ENCODE measurements at places on chromosomes 3 and 15. TPM values are rescaled to one million over a fixed set of nuclear protein-coding genes. Genes with fewer than 3 reads are reported as not detected.

- DNase-seq = no peak
- peaks cover 72% of the 10 kb centered on the region for H3K27me3 ChIP-seq
- no peaks in the 10 kb centered on the region for H3K4me1 ChIP-seq
- H3K36me3 ChIP-seq = peaks cover 8% of the 10 kb centered on the region
- no peak overlapping the region for H3K27ac ChIP-seq
Observed at GRCh38 chr3:50666837-50667236, 7.9 kb upstream of the DOCK3 start.

Gene B3GALNT1
- 25.1 TPM for total RNA-seq

Gene SLC28A2
- total RNA-seq = not detected

DNA sequence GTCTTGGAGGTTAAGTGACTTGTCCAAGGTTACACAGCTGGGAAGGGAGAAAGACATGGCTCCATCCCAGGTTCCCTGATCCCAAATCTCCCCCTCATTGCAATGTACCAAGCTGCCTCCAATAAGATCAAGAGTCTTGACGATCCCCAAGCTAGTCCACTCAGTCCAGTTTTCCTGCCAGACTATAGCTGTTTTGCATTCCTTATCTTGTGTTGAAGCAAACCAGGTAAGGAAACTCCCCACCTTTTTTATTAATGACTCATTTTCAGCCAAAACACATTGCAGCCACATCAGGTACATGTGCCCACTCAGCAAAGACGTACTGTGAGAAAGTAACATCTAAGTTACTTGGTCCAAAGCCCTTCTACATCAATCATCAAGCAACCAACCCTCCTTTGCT is 41.9 kb downstream of the LIPC start:
- H3K4me3 ChIP-seq = peak overlapping the region; percentile 66
- peaks cover 36% of the 10 kb centered on the region for H3K36me3 ChIP-seq

- H3K4me3 ChIP-seq = no peak overlapping the region
- peaks cover 14% of the 10 kb centered on the region for H3K4me1 ChIP-seq
- DNase-seq = no peak
- peaks cover 27% of the 10 kb centered on the region for H3K36me3 ChIP-seq
- no peak overlapping the region for H3K27ac ChIP-seq
Observed at GRCh38 chr15:100875495-100875894, 4.1 kb upstream of the ALDH1A3 start.

GRCh38 chr3:31770822-31771326 is 210.2 kb downstream of the OSBPL10 start:
- no peak overlapping the region for H3K4me3 ChIP-seq
- DNase-seq = no peak
- H3K27me3 ChIP-seq = no peaks in the 10 kb centered on the region
- no peak overlapping the region for H3K27ac ChIP-seq

GRCh38 chr3:123757281-123757940 is 126.7 kb downstream of the MYLK start:
- H3K27me3 ChIP-seq = no peaks in the 10 kb centered on the region
- H3K4me3 ChIP-seq = peak overlapping the region; percentile 48
- peak overlapping the region; percentile 46 for H3K27ac ChIP-seq
- no peaks in the 10 kb centered on the region for H3K36me3 ChIP-seq

Gene AMOTL2
- total RNA-seq = 140 TPM

DNA sequence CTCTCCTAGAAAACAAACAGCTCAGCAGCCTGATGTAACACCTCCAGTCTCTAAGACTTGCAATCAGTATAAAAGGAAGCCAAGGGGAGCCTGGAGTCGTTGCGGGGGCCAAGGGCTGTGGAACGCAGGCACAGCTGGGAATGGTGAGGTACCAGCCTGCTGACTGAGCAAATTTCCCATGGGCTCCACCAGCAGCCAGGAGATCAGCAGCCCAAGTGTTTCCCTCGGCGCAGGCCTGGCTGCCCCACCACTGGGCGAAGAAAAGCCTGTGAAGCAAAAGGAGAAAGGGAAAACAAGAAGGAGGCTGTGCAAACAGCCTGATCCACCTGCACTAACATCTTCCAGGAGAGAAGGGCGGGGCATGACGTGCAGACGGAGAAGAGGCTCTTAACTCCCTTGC is 155.3 kb downstream of the SHQ1 start:
- H3K27ac ChIP-seq = no peak overlapping the region
- no peak overlapping the region for H3K4me3 ChIP-seq
- peaks cover 7% of the 10 kb centered on the region for H3K27me3 ChIP-seq
- no peaks in the 10 kb centered on the region for H3K4me1 ChIP-seq
- H3K36me3 ChIP-seq = no peaks in the 10 kb centered on the region

Gene MFGE8
- total RNA-seq = 35.5 TPM

GRCh38 chr15:40595773-40596172 is 1.7 kb downstream of the KNL1 start:
- peaks cover 5% of the 10 kb centered on the region for H3K4me1 ChIP-seq
- H3K27me3 ChIP-seq = no peaks in the 10 kb centered on the region
- peaks cover 14% of the 10 kb centered on the region for H3K36me3 ChIP-seq

Gene CD200R1L
- not detected for total RNA-seq

DNA sequence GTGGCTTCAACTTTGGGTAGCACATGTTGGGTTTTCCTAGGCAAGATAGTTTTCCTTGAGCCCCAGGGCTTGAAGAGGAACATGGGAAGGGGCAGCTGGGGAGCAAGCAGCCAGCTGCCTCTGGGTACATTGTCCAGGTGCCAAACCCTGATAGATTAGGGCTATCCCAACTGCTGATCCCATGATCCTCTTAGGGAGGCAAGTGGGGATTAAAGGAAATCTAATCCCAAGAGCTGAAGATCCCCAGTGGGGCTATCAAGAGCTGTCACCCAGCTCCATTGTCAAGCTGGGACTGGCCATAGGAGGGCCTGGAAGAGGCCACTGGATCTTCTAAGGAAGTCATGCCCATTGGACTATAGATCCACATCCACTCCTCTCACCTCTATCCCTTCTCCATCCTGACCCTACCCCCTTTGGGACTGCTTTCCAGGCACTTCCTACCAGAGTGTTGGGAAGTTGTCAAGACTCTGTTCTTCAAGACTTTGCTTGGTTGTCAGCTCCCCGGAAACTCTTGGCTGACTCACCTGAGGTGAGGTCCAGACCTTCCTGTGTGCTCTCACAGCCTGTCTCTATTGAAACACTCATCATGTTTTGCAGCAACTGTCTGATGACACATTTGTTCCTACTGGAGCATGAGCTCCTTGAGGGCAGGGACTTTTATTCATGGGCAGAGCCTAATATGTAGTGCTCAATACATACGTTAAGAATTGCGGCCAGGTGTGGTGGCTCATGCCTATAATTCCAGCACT is 5.9 kb downstream of the CAMK2N2 start:
- H3K4me3 ChIP-seq = no peak overlapping the region
- H3K4me1 ChIP-seq = peaks cover 5% of the 10 kb centered on the region
- peaks cover 15% of the 10 kb centered on the region for H3K36me3 ChIP-seq
- no peak for DNase-seq

DNA sequence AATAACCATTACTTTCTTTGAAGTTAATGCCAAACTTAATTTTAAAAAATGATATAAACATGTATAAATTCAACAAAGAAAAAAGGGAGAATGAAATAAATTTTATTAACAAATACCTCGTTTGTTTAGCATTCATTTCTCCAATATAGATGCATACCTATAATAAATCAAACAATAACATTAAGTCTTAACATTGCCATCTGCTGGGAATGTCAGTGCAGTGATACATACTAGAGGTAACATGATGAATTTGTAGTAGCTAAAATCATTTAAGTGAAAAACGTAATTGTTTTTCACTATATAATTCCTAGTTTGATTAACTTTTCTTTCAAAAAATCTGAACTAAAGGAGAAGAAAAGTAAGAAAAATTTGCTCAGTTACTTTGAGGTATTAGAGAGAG is 340.2 kb upstream of the CBLB start:
- H3K4me3 ChIP-seq = no peak overlapping the region
- DNase-seq = no peak
- no peaks in the 10 kb centered on the region for H3K4me1 ChIP-seq

Gene QARS1
- 248 TPM for total RNA-seq

DNA sequence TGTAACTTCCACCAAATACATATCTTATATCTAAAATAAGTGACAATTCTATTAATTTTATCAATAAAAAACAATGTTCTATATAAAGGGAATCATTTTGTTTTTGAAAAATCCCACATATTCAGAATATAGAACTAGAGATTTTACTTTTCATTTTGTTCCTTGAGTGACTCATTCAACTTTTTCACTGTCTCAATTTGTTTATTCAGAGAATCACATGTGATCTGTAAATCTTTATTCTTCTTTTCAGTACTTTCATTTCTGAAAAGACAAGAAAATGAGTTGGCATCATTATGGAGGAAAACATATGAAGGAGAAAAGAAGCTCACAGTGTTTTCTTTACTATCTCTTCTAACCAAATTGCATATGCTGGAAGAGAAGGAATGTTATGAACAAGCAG is 35.0 kb downstream of the CIP2A start:
- no peak overlapping the region for H3K4me3 ChIP-seq
- DNase-seq = no peak
- no peaks in the 10 kb centered on the region for H3K27me3 ChIP-seq
- peak overlapping the region; percentile 88 for H3K27ac ChIP-seq
- peaks cover 15% of the 10 kb centered on the region for H3K36me3 ChIP-seq
- peaks cover 31% of the 10 kb centered on the region for H3K4me1 ChIP-seq

- no peaks in the 10 kb centered on the region for H3K27me3 ChIP-seq
- H3K36me3 ChIP-seq = no peaks in the 10 kb centered on the region
- H3K27ac ChIP-seq = no peak overlapping the region
- peaks cover 41% of the 10 kb centered on the region for H3K4me1 ChIP-seq
- no peak overlapping the region for H3K4me3 ChIP-seq
- DNase-seq = no peak
Observed at GRCh38 chr3:65938676-65939075, 100.0 kb downstream of the MAGI1 start.

Gene MEIS2
- total RNA-seq = 24.5 TPM

Gene CADM2
- 0.71 TPM for total RNA-seq

- H3K4me3 ChIP-seq = no peak overlapping the region
- DNase-seq = no peak
- H3K36me3 ChIP-seq = no peaks in the 10 kb centered on the region
- no peaks in the 10 kb centered on the region for H3K4me1 ChIP-seq
- H3K27ac ChIP-seq = no peak overlapping the region
Observed at GRCh38 chr3:122908251-122908650, 113.4 kb downstream of the SLC49A4 start.

- no peaks in the 10 kb centered on the region for H3K36me3 ChIP-seq
- peak overlapping the region; percentile 44 for H3K4me3 ChIP-seq
- H3K27me3 ChIP-seq = no peaks in the 10 kb centered on the region
- peak; percentile 62 for DNase-seq
- peaks cover 44% of the 10 kb centered on the region for H3K4me1 ChIP-seq
- H3K27ac ChIP-seq = peak overlapping the region; percentile 89
Observed at GRCh38 chr3:110814170-110815007, 257.2 kb upstream of the NECTIN3 start.

GRCh38 chr15:68641376-68641775 is 62.6 kb downstream of the CORO2B start:
- H3K36me3 ChIP-seq = no peaks in the 10 kb centered on the region
- no peaks in the 10 kb centered on the region for H3K4me1 ChIP-seq
- H3K4me3 ChIP-seq = no peak overlapping the region
- no peak overlapping the region for H3K27ac ChIP-seq
- H3K27me3 ChIP-seq = peaks cover 69% of the 10 kb centered on the region

Gene CACNA2D3
- total RNA-seq = not detected

- no peak overlapping the region for H3K27ac ChIP-seq
- no peaks in the 10 kb centered on the region for H3K27me3 ChIP-seq
- DNase-seq = no peak
- H3K4me3 ChIP-seq = no peak overlapping the region
- H3K4me1 ChIP-seq = no peaks in the 10 kb centered on the region
Observed at GRCh38 chr3:29140666-29141065, 140.2 kb upstream of the RBMS3 start.

GRCh38 chr3:177764377-177764912 is 567.2 kb upstream of the TBL1XR1 start:
- H3K36me3 ChIP-seq = no peaks in the 10 kb centered on the region
- H3K27me3 ChIP-seq = no peaks in the 10 kb centered on the region
- no peak overlapping the region for H3K27ac ChIP-seq
- H3K4me1 ChIP-seq = peaks cover 3% of the 10 kb centered on the region

Gene PLA2G4D
- not detected for total RNA-seq

Gene CAMP
- total RNA-seq = not detected

GRCh38 chr3:61446341-61446740 is 115.0 kb upstream of the PTPRG start:
- H3K27me3 ChIP-seq = no peaks in the 10 kb centered on the region
- no peak overlapping the region for H3K27ac ChIP-seq

GRCh38 chr3:186849374-186849975 is 7.0 kb downstream of the ADIPOQ start:
- H3K36me3 ChIP-seq = no peaks in the 10 kb centered on the region
- H3K4me1 ChIP-seq = no peaks in the 10 kb centered on the region
- H3K27ac ChIP-seq = no peak overlapping the region
- no peak overlapping the region for H3K4me3 ChIP-seq
- no peak for DNase-seq

GRCh38 chr3:50340448-50341329 is at the start of gene RASSF1:
Gene RASSF1 (minus strand): TSS chr3:50340836. CDS start chr3:50340805, 31 bp downstream.
- peak within 1 kb of the TSS; percentile 17 for H3K27ac ChIP-seq
- DNase-seq = no peak
- H3K4me3 ChIP-seq = peak within 1 kb of the TSS; percentile 59
- H3K36me3 ChIP-seq = peaks cover 31% of the 10 kb centered on the region
- H3K27me3 ChIP-seq = peaks cover 31% of the 10 kb centered on the region

DNA sequence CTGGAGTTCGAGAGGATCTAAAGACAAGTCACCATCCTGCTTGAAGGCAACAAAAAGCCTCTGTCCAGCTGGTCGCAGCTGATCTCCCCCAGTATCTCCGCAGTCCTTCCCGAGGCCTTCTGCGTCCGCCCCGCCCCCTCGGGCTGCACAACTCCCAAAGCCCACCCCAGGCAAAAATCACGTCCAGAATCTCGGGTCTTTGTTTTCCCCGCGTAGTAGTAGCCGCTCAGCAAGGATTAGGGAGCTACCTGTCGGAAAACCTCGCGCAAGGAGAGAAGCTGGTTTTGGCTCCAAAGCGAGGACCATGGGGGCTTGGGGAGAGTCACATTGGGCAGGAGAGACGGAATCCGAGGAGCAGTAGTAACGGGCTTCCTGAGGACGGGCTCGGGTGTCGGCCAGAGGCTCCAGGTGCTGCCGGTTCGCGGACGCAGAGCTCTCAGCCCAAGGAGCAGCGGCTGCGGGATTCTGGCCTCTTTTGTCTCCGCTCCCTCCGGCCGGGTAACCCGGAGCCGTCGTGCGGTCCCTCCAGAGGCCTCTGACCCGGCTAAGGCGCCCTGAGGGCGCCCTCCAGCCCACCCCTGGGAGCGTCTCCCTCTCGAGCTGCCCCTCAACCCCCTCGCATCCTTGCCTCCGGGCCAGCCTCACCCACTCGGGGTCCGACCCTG is 401 bp downstream of the ZSCAN29 start:
- DNase-seq = no peak
- H3K27ac ChIP-seq = peak overlapping the region; percentile 36
- peaks cover 22% of the 10 kb centered on the region for H3K4me1 ChIP-seq
- no peaks in the 10 kb centered on the region for H3K27me3 ChIP-seq
- H3K36me3 ChIP-seq = peaks cover 23% of the 10 kb centered on the region

DNA sequence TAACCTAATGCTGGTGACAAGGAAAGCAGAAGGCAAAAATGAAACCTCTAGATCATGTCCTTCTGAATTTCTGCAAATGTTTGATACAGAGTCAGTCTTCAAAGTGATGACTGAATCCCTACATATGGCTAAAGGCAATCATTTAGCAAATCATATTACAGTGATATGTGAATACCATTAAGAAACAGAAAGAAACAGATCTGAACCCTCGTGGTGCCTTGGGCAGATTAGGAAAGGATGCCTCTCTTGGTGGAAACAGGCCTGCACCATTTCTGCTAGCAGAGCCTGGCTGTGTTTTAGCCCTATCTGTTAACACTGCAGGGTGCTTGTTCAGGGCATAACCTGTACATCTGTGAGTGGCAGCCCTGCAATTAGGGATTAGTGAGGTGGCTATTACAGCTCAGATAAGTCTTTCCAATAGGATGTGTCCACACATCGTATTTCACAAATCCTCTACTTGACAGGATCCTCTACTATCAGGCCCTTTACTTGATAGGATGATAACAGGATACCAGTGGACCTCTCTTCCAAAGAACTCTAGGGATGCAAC is 12.1 kb downstream of the SEC22C start:
- H3K4me3 ChIP-seq = no peak overlapping the region
- no peak for DNase-seq
- no peaks in the 10 kb centered on the region for H3K4me1 ChIP-seq
